Right lung (tissue), 10 donors: ENCODE measurements at places on chromosomes 7 and 10. TPM values are rescaled to one million over a fixed set of nuclear protein-coding genes. Genes with fewer than 3 reads are reported as not detected.

- DNase-seq = no peak
These were observed 7.9 kb upstream of the RALA start for GRCh38 chr7:39615350-39615975.

GRCh38 chr10:30282221-30282620, 66.9 kb downstream of the MTPAP start:
- DNase-seq = no peak

DNA sequence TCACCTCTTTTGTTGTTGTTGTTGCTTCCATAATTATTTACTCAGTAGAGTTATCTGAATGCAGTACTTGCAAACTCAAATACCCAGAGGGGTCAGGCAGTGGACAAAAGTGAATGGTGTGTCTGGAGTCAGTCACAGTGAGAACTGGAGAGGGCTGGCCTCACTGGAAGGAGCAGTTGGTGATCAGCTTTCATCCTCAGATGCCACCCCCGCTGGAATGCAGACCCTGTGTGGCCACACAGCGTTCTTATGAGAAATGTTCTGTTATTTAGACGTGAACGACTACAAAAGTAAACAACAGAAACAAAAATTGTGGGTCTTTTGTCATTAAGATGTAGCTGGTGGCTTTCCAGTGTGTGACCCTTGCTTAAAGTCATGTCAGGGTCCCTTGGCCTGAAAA, 29.6 kb upstream of the VPS41 start:
- no peak for DNase-seq

The PRTFDC1 gene
- 50.1 TPM for polyA plus RNA-seq

The GIMAP4 gene
- 104 TPM for polyA plus RNA-seq

GRCh38 chr10:15817409-15818046, 42.8 kb downstream of the MINDY3 start:
- no peak for DNase-seq

GRCh38 chr10:13087986-13088618, 11.9 kb upstream of the OPTN start:
- no peak for DNase-seq

GRCh38 chr10:32556783-32557395, 110.9 kb downstream of the CCDC7 start:
- no peak for DNase-seq

- DNase-seq = no peak
These were observed 164.7 kb downstream of the ZMYND11 start for GRCh38 chr10:299969-300368.

The HOXA9 gene
- polyA plus RNA-seq = 0.29 TPM

The FASTK gene
- polyA plus RNA-seq = 66.9 TPM

The LIPK gene
- not detected for polyA plus RNA-seq

DNA sequence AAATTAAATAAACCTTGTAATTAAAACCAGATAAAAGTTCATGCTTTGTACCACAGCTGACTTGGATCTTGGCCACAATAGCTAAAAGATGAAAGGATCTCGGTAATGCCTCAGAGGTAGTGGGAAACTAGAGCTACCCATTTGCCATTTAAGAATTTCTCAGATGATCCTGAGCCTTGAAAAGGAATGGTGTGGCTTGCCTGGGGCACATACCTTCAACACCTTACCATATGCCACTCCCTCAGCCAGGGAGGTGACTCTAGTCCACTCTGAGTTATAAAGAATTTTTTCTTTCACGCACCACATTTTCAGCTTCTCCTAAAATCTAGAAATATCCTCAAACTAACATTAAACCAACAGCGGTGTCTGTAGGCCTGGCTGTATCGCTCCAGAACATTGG, 516.3 kb upstream of the TEX47 start:
- no peak for DNase-seq

The FGFR2 gene
- polyA plus RNA-seq = 241 TPM

GRCh38 chr10:27134371-27134770, 19.8 kb downstream of the YME1L1 start:
- no peak for DNase-seq

The CH25H gene
- 0.10 TPM for polyA plus RNA-seq

The TRA2A gene
- 305 TPM for polyA plus RNA-seq

DNA sequence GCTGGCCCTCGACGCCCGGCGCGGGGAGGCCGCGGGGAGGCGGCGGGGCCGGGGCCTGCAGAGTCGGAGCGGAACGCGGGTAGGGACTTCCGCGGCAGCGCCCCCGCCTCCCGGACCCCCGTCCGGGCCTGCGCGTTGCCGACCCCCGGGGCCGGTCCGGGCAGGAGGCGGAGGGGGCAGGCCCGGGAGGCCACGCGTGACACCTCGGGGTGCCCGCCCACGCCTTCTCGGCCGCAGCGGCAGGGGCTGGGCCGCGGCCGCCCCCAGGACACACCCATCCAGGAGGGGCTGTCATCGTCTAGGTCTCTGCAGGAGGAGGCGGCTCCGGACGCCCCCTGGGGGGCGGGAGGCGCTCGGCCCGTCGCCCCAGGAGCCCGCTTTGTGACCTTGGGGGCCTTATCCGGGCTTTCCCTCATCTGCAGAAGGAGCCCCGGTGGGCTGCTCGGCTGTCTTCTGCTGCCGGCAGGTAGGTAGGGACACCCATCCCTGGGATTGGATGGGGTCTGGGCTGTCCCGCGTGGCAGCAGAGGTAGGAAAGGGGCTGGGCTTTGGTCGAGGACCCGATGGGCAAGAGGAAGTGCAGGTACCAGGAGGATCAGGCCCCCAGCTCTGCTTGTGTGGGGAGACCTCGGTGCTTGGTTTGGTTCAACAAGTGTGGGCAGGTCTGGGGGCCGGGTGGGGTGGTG, 569 bp downstream of the ZNF316 start:
- no peak for DNase-seq

- no peak for DNase-seq
These were observed 82.9 kb downstream of the SEMA3D start for GRCh38 chr7:85103962-85104361.

DNA sequence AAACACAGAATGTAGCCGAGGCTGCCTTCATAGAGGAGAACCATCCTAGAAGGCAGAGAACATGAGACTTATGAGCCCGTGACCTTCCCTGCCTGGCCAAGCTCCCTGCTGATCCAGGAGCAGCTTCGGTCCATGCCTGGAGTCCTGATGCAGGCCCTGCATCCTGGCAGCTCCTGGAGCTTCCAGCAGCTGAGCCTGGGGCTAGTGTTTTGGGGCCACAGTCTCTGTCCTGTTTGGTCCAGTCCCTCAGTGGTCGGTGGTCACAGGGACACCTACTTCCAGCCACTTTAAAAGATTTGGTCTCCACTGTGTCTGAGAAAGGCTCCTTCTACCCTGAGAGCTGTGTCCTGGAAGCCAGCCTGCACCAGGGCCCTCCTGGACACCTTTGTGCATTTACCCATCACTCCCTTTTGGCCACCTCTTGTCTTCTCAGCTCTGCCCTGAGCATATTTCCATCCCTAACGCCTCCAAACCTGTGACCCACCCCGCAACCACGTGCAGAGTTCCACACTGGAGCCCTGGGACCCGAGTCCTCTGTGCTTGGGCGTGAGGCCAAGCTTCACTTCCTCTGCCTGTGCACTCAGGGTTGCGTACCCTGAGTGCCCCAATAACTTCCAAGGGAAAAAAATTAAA, 315.2 kb upstream of the ZNF32 start:
- DNase-seq = no peak

DNA sequence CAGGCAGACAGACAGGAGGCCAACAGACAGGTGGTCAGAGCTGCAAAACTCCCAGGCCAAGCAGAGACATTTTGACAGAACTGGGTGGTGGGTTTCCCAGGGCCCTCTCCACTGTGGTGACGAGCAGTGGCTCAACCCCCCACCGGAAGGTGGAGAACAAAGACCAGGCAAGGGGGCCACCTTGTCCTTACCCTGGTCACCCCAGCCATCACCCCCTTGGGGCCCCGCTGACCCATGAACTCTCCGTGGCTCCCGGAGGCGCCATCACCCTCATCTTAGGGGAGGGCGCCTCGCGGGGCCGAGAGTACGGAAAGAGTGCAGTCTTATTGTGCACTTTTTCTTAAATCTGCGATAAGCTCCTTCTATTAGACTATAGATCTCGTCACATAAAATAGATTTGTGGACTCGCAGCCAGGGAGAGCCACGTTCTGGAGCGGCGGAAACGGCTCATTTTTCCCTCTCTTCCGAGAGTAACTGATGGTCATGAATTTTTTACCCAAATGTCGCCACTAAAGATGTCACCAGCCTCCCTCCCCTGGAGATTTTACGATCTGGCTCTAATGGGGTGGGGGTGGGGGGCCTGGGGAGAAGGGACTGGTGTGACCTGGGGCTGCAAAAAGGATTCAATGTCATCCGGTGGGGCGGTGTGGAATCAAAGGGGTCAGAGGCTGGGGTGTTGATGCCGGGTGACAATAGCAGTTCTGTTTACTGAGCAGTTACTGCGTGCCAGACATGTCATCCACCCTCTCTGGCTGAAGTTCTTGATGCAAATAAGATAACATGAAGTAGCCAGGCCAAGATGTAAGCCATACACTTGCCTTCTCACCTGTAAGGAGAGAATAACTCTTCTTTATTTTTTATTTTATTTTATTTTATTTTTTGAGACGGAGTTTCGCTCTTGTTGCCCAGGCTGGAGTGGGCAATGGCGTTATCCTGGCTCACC, 71.1 kb upstream of the MYL10 start:
- no peak for DNase-seq

The TMEM270 gene
- not detected for polyA plus RNA-seq

DNA sequence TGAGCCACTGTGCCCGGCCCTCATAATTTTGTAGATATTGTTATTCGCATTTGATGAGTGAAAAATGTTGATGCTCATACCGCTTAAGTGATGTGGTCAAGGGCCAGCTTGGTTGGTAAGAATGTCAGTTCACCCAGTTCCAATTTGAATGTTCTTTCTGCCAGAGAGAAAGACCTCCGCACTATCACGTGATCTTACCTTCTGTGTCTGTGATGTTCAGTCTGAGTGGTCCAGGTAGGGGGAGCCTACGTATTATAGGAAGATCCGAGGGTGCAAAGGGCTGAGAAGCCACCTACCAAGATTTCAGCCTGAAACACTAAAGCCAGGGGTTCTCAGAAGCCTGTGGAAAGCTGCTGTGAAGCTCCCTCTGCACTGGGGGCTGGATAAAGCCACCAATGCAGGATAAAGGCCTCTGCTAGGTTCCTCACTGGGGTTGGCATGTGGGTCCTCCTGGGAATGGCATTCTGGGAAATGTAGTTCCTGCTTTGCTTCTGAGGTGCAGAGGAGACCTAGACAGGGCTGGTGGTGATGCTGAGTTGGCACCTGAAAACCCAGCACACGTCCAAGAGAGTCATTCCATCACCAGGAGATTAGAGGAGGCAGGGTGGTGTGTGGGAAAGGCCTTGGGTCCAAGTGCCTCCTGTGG, 64.7 kb upstream of the AOAH start:
- DNase-seq = no peak

The RELN gene
- polyA plus RNA-seq = 8.7 TPM

DNA sequence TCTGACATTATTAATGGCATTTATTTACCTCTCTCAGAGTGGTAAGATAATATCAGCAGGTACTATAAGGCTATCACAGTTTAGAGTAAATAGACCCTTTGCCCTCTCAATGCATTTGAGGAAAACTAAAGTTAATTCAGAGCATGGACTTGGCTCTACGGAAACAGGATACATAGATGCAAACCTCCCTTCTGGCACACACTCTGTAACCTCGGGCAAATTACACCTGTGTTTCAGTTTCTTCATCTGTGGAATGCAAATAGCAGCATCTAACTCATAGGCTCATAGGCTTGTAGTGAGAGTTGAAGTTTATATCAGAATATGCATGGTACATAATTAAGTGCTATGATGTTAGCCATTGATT, 5.6 kb downstream of the RAPGEF5 start:
- no peak for DNase-seq

DNA sequence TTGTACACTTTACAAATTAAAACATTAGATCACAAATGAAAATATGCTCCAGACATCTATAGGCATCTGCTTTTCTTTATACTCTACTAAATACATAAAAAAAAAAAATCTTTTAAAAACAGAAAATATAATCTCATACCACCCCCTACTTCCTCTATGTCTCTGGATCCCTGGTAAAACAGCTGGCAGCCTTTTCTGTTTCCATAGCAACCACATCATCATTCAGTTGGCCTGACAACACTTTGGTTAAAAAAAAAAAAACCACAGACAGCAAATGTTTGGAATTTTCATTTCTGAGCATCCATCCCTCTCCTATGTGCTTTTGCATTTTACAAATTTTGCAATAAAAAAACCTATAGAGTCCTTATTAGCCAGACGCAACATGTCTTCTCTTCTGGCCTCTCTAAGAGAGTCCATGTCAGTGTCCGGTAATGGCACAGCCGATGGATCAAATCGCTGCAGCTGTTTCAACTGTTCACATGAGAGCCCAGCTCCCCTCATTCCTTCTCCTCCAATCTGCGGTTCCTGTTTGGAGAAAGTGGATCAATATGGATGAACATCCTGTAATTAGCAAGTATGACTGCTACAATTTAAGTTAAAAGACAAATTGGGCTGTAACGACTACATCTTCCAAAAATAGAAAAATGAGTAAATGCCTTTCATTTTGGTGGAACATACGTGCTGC, 105.6 kb downstream of the NSUN6 start:
- no peak for DNase-seq

DNA sequence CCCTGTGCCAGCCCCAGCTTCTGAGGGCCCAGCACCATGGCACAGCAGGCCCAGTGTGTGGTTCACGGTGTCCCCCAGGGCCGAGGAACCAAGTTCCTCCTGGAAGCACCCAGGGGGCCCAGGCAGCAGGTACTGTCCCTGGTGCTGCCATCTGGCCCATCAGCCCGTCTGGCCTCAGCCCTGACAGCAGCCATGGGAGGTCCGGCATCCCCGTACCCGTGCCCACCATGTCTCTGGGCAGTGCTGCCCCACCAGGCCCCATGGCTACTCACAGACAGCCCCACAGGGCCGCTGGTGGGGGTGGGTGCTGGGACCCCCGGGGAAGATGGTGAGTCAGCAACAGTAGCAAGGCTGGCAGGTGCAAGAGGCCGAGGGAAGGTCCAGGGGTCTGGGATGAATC, 32.8 kb downstream of the STK32C start:
- no peak for DNase-seq

The OR2A1 gene
- 1.4 TPM for polyA plus RNA-seq

- peak; percentile 16 for DNase-seq
These were observed 127.8 kb downstream of the MACC1 start for GRCh38 chr7:20089431-20089830.

DNA sequence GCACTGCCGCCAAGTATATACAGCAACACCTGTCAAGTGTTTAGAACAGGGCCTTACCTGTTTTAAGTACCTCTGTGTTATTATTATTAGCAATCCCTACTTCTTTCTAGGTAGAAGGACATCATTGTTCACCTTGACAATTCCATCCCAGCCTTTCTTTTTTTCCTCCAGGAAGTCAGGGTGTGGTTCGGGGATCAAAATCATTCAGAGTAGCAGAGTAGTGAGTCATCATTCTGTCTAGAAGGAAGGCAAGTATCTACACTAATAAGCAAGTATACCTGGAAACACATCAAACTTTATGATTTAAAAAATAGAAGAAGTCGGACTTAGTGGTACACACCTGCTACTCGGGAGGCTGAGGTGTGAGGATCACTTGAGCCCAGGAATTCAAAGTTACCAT, 25.5 kb upstream of the CAPZA2 start:
- DNase-seq = no peak

The AASS gene
- 79.9 TPM for polyA plus RNA-seq

DNA sequence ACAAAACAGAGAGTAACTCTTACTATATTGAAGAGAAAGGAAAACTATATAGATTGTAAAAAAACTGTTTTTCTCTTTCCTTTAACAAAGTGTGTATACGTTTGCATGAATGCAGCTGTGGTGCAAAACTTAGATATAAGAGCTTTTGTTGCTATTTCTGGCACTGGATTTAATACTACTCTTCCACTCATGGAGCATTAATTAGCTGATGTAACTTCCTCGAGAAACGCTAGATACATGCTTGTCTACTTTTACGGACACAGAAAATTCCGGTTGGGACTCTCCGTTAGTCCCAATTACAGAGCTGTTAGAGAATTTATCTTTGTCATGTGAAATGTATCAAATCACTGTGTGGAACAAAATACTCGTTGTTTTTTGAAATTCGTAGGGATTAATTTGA, 135.5 kb downstream of the ZNF22 start:
- DNase-seq = no peak

The GDF10 gene
- 166 TPM for polyA plus RNA-seq
